Epithelial cell of umbilical artery (primary cell): ENCODE measurements at places on chromosomes 11 and 22. TPM values are rescaled to one million over a fixed set of nuclear protein-coding genes. Genes with fewer than 3 reads are reported as not detected.

BEST1 gene
- total RNA-seq = under 0.01 TPM in 1 of 2 replicates, not detected in the other

RAG1 gene
- total RNA-seq = 0.65 and 0.76 TPM in 2 replicates

KRTAP5-5 gene
- not detected in 2 replicates for total RNA-seq

USP2 gene
- 0.15 and 0.32 TPM in 2 replicates for total RNA-seq

PHF21B gene
- 0.32 TPM in 1 of 2 replicates, not detected in the other for total RNA-seq

F2 gene
- total RNA-seq = not detected in 2 replicates

SCUBE1 gene
- total RNA-seq = under 0.01 TPM in 1 of 2 replicates, not detected in the other

MS4A12 gene
- total RNA-seq = not detected in 2 replicates

SEC14L6 gene
- total RNA-seq = under 0.01 TPM in 2 replicates
